ENCODE measurements at places on chromosomes 4 and X.

DNA sequence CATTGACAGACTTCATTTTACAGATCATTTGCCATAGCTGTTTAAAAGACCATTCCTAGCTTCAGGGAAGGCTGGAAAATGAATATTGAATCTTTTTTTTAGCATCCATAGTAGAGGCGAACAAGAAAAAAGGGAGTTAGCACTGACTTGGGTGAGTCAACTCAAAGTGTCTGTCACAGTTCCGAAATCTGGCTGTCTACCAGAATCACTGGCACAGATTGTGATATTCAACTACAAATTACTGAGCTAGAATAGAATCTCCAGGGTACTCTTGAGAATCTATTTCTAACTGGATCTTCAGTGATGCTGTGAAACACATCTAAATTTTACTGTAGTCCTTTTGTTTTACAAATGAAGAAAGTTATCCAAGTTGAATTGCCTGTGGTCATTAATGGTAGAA is 31.5 kb downstream of the SEC24B start:
- DNase-seq: no peak

- DNase-seq: no peak
Observed at GRCh38 chrX:22634751-22635150, 362.0 kb downstream of the CBLL2 start.

- peak; percentile 19 for DNase-seq
Observed at GRCh38 chrX:47831788-47832187, 4.9 kb upstream of the ZNF81 start.

DNA sequence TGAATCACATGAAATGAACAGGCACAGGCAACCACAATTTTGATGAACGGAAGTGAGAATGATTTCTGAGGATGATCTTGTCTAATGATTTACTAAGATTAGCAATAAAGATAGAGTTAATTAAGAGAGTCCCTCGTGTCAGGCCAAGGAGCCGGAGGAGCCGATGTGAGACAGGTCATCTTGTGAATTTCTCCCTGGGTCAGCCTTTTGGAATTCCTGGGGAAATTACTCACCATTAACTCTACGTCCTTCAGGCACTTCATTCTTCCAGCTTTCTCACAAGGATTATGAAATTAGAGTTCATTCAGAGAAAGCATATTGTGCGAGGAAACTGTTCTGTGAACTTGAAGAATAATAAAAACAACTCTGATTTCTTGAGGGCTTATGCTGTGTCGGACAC is 86.7 kb downstream of the PSAPL1 start:
- no peak for DNase-seq

GRCh38 chrX:82362550-82362949 is 1145.5 kb upstream of the POU3F4 start:
- no peak for DNase-seq

DNA sequence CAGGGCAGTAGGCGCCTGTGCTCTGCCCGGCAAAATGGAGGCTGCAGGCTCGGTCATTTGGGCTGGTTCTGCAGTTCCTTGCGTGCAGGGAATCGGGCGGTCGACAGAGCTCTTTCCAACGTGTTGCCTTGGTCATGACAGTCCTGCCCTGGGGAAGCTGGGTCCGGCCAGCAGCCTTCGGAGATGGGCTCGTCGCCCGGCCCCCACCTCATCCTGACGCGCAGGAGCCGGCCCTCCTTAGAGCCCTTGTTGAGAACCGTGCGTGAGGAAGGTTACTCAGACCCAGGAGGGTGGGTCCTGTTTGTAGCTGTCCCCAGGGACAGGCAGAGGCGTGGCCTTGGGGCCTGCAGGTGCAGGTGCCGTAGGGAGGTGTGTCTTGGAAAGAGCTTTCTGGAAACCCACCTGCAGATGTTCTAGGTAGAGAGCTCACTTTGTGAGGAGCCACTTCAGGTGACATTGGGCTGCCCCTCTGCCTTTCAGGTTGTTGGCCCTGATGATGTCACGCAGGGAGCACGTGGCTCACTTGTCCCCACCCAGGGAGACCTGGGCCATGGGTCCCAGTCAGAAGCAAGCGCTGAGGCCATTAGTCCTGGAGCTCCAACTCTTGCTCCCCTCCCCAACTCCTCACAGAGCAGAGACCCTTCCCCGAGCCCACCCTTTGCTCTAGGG is 15.2 kb upstream of the HGFAC start:
- DNase-seq: no peak

DNA sequence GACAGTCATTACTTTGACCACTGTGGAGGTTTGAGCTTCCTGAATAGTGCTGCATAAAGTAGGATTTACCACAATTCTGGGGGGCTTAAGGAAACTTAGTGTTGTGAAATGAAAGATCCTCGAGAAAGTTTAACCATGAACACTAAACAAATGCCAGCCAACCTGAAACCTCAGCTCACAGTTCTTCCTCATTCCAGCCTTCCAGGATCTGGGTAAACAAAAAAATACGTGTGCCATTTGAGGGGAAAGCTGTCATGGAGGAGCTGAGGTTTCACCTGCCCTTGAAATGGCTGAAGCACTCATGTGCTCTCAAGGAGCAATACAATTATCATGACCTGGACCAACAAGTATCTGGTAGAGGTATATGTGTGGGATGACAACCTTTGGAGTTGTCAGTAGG is 142.7 kb downstream of the NPNT start:
- no peak for DNase-seq

DNA sequence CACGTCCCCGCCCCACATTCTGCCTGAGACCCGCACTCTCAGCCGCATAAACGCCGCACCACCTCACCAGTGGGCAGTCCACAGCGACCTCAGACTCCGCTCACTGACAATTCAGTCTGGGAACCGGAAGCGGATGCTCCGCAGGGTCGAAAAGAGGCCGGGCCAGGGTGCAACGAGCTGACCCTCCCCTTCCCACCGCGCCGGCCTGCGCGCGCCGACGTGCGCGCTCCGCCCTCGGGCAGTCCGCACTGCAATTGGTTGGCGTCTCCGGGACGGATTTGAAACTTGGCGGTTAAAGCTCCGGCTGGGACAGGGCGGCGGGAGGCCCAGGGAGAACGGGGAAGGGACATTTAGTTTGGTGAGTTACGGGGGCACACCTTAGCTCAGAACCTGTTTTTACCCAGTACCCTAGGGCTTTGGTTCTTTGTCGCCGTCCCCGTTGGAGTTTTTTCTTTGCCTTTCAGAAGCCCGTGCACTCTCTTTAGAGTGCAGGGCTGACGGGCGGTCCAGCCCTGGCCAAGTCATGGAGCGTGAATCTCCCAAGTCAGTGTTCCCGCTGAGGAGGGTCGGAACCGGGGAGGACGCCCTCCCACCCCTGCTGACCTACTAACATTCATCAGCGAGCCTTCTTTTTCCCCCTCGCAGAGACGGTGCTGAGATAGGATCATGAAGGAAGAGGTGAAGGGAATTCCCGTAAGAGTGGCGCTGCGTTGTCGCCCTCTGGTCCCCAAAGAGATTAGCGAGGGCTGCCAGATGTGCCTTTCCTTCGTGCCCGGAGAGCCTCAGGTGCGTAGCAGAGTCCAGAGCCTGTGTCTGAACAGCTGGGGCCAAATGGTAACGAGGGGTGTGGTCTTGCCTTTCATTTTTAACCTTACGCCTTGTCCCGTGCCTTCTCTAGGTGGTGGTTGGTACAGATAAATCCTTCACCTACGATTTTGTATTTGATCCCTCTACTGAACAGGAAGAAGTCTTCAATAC is at the start of the genes KIF4A and PDZD11:
KIF4A (plus strand) TSS at position 312 of the 978 bp plus-strand sequence; CDS start at position 667, 355 bp downstream.
PDZD11 (minus strand) TSS at position 135 of the 978 bp plus-strand sequence. CDS start 586 bp downstream, outside the sequence.
- peak; percentile 68 for DNase-seq

- DNase-seq: no peak
Observed at GRCh38 chrX:5644776-5645175, 583.9 kb downstream of the NLGN4X start.

DNA sequence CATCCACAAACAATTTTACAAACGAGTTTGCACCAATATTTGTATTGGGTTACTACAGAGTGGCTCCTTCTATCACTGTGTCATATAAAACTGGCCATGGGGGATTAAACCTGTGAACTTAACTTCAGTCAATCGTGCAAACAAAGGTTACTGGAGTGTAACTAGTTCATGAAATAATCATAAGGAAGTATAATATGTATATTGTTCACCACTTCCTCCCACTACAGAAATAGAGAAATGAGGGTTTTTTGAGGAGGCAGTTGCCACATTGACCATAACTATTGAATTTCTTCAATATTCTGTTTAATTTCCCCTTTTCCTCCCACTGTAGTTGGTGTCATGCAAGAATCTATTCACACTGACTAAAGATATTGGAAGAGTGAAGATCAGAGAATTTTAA is at the start of gene GPR82:
GPR82 (plus strand) TSS at position 356 of the 400 bp plus-strand sequence. CDS start 2,846 bp downstream, outside the sequence.
- no peak for DNase-seq

DNA sequence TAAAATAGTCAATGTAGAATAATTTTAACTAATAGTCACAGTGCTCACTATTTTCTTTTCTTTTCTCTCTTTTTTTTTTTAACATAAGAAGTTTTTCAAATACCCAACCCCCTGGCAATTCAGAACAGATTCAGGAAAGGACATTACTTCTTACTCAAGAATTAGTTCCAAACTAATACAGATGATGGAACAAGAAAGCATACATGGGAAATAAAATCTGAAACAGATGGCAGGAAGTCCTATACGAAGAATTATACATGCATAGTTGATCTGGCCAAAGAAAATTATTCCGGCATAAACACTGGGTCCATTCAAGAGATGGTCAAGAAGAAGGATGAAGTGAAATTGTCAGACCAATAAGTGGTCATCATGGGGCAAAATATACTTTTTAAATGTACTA is 614.4 kb upstream of the INTU start:
- no peak for DNase-seq

- no peak for DNase-seq
Observed at GRCh38 chr4:1234811-1235292, 14.1 kb downstream of the CTBP1 start.

DNA sequence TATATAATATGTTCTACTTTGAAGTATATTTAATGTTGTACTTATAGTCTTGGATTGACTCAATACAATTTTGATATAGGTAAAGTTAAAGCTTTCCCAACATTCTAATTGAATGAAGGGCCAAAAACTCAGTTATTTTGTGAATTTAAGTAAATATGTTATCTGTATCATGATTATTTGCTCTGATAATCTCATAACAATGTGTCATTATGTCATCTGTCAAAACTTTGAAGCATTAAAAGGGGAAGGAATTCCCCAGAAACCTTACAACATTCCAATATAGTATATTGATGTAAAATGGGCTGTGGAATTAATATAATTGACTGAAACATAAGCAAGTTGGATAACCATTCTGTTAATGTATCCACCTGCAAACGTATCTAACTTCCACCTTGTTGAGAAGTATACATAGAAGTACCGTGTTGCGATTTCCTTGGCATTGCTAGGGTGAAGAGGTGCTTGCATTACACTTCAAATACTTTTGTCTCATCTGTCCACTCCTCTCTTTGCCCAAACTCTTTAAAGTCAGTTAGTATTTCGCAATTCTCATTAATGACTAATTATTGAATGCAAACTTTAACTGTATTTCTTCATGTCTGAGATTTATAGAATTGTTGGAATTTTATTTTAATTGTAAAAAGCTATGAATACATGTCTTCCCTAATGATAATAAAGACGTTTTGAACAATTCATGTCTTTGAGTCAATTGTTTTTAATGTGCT is 1982.1 kb upstream of the ADGRL3 start:
- no peak for DNase-seq

GRCh38 chr4:150063128-150063527 is 15.1 kb upstream of the DCLK2 start:
- no peak for DNase-seq

GRCh38 chrX:56788229-56788628 is 59.2 kb downstream of the NBDY start:
- no peak for DNase-seq

- no peak for DNase-seq
Observed at GRCh38 chrX:100913111-100913510, 15.6 kb downstream of the XKRX start.

DNA sequence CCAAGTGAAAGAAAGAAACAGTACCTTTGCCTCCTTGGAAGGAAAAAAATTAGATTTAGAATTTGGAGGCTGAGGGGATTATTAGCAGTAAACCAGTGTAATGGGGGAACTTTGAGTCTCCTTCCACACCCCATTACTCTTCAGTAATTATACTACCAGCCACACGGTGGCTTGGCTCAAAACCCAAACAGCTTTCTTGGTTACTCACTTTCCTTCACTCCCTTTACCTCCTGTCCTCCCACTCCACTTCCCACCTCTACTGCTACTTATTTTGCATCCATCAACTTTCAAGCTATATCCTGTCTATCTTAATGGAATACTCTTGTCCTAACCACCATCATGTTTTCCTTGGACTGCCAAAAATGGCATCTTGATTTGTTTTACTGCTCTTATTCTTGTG is 310.6 kb upstream of the AADAT start:
- DNase-seq: no peak

DNA sequence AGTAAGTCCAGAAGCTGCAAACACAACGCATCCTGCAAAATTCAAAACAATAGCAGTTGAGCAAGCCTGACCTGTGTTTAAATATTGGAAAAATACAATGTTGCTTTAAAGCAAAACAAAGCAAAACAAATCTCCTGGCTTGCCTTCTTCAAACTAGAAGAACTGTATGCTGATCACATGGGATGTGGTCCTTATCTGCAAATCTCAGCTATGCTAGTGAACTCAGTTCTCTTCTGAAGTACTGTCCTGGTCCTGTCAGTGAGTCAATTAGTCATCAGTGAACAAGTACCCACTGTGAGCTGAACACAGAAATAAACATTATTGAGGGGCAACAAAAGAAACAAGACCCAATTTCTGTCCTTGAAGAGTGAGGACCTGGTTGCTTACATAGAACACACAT is 522.5 kb downstream of the SMARCA1 start:
- no peak for DNase-seq

DNA sequence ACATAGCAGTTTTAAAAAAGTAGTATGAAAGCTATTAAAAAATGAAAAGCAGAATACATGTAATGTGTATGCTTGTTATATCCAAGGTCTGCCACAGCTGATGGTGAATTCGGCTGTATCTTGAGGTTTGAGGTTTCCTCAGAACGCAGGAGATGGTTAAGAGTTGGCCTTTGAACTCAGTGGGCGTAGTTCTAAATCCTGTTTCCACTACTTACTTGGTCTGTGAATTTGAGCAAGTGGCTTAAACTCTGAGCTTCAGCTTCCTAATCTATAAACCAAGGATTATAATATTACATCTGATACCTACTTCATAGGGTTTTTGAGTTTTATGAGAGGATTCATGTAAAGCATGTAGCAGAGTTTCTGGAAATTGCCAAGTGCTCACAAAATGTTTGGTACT is 125.2 kb downstream of the STIM2 start:
- DNase-seq: no peak
